ENCODE measurements at places on chromosomes 7 and 10. TPM values are rescaled to one million over a fixed set of nuclear protein-coding genes. Genes with fewer than 3 reads are reported as not detected.

- no peak for DNase-seq
Observed at GRCh38 chr10:98260350-98260749, 7.6 kb downstream of the LOXL4 start.

DNA sequence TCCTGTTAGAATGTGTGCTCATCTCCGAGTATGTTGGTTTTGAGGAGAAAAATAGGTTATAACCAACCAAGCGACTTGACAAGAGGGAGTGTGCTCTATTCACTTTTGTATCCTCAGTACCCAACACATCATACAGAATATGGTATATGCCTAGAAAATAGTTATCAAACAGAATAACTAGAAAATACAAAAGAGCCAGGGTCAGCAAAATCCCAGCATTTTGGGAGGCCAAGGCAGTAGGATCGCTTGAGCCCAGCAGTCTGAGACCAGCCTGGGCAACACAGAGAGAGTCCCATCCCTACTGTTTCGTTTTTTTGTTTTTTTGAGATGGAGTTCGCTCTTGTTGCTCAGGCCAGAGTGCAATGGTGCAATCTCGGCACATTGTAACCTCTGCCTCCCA lies 257.9 kb downstream of the PARD3 start:
- no peak for DNase-seq

SPACDR gene
- 1.0 TPM for total RNA-seq

GRCh38 chr10:94481410-94481809 lies 64.2 kb upstream of the HELLS start:
- DNase-seq: no peak

GRCh38 chr10:63464402-63465292 lies 1.1 kb downstream of the JMJD1C start:
- no peak for DNase-seq

RBM20 gene
- total RNA-seq: 4.6 TPM

DNA sequence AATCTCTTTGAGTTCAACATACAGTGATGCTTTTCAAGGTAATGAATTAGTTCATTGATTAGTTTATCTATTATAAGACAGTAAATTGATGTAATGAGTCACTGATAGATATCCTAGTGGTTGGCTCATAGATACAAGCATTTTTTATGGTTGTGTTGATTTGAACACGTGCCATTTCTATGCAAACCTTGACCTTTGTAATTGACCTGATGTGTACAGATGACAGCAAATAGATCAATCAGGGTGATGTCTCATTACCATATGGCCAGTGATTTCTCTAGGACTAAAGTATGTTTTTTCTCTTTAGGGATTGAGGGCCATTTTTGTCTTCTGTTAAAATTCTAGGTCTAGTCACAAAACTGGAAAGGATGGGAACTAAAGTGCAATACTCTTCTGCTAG lies 760.3 kb upstream of the GALNT17 start:
- no peak for DNase-seq

GRCh38 chr10:69232252-69232651 lies 12.1 kb downstream of the HKDC1 start:
- peak; percentile 67 for DNase-seq

- peak; percentile 90 for DNase-seq
Observed at GRCh38 chr7:17304926-17305325, 6.5 kb downstream of the AHR start.

GRCh38 chr10:60253484-60253883 lies 136.2 kb downstream of the ANK3 start:
- DNase-seq: no peak

PTN gene
- 83.7 TPM for total RNA-seq

DLX5 gene
- total RNA-seq: 0.51 TPM

ASNS gene
- total RNA-seq: 335 TPM

DNA sequence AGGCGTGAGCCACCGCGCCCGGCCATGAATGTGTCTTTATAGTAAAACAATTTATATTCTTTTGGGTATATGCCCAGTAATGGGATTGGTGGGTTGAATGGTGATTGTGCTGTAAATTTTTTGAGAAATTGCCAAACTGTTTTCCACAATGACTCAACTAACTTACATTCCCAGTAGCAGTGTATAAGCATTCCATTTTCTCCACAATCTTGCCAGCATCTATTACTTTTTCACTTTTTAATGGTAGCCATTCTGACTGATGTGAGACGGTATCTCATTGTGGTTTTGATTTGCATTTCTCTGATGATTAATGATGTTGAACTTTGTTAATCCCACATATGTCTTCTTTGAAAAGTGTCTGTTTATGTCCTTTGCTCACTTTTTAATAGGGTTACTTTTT lies 1187.9 kb downstream of the XPNPEP1 start:
- DNase-seq: peak; percentile 36

DNA sequence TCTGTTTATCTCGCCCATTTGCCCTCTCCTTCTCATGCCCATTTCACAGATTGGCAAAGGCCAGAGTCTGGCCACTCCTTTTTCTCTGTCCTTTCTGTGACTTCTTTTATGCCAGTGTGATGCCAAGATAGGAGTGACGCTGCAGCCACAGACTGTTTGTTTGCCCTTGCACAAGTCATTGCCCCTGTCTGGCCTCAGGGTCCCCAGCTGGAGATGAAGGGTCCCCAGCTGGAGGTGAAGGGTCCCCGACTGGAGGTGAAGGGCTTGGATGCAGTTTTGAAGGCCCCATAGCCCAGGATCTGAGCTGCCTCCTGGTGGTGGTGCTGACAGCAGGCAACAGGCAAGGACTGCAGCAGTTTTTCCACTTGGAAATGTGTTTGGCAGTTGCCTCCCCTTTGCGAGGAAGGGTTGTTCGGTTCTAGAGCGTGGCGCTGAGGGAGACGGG lies 50.8 kb upstream of the SLC29A3 start:
- peak; percentile 45 for DNase-seq

TLX1 gene
- total RNA-seq: not detected

GRCh38 chr10:60258429-60258797 lies 131.3 kb downstream of the ANK3 start:
- no peak for DNase-seq

IFRD1 gene
- 107 TPM for total RNA-seq

GRCh38 chr7:87148332-87148955 lies 3.8 kb upstream of the DMTF1 start:
- DNase-seq: peak; percentile 42

GRCh38 chr10:74332398-74332797 lies 181.4 kb downstream of the ADK start:
- no peak for DNase-seq

SEPTIN7 gene
- total RNA-seq: 579 TPM

TRPV5 gene
- not detected for total RNA-seq

DNA sequence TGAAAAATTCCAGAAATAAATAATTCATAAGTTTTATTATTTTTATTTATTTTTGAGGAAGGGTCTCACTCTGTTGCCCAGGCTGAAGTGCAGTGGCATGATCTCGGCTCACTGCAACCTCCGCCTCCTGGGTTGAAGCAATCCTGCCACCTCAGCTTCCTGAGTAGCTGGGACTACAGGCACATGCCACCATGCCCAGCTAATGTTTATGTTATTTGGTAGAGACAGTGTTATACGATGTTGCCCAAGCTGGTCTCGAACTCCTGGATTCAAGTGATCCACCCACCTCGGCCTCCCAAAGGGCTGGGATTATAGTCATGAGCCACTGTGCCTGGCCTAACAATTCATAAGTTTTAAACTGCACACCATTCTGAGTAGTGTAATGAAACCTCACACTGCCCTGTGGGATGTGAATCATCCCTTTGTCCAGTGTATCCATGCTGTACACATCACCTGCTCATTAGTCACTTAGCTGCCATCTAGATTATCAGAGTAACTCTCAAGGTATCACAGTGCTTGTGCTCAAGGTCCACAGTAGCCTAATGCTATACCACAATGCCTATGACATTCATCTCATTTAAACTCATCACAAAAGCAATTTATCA lies 17.9 kb downstream of the RTKN2 start:
- DNase-seq: peak; percentile 54

- no peak for DNase-seq
Observed at GRCh38 chr7:3198316-3198715, 102.7 kb upstream of the SDK1 start.

DNA sequence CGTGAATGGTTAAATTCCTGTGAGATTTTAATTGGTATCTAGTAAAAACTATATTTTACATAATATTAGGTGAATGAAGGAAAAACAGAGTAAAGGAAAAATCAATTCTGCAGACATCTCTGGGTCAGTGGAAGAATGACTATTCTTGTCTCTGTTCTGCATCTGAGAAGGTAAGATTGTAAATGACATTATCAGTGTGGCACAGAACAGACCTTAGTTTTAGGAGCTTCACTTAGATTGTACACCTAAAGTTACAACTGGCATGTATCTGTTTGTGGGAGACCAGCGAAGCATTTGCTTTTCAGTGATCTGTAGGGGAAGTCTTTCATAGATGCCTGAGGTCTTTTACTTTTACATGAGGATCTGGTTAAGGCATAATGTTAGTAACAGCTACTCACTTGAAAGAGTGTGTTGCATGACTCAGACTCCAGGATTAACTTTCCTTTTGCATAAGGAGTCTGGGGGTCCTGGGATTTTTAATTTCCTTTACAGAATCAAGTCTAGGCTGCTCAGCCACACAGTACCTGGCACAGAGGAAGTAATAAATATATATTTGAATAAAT lies 56.2 kb downstream of the JMJD1C start:
- peak; percentile 9 for DNase-seq

- DNase-seq: peak; percentile 51
Observed at GRCh38 chr7:130982160-130982638, 248.2 kb upstream of the KLF14 start.

SLC16A9 gene
- 13.7 TPM for total RNA-seq

GRCh38 chr10:88990384-88991160 lies at the start of gene FAS:
Gene FAS, plus strand, starts transcription at chr10:88990798. Its CDS starts 79 bp downstream, at chr10:88990877.
- peak; percentile 57 for DNase-seq

DNA sequence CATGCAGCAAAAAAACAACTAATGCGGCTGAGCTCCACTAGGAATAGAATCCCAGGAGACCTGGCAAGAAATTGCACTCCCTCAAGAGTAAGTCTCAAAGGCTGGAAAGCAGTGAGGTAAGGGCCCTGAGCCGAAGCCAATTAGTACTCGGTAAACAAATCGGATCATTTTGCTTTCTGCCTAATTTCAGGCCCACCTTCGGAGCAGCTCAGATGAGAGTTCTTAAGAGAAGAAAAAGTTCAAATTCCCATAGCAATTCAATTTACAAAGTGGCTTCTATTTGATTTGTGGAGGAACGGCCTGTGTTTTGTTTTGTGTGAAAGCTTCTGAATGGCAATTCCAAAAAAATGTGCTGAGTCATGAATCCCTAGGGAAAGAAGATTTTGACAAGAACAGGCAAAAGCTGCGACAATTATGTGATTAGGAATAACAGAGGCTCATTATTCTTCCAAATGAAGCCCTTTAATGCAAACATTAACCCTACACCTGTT lies 60.9 kb downstream of the SLC16A9 start:
- DNase-seq: no peak

DNA sequence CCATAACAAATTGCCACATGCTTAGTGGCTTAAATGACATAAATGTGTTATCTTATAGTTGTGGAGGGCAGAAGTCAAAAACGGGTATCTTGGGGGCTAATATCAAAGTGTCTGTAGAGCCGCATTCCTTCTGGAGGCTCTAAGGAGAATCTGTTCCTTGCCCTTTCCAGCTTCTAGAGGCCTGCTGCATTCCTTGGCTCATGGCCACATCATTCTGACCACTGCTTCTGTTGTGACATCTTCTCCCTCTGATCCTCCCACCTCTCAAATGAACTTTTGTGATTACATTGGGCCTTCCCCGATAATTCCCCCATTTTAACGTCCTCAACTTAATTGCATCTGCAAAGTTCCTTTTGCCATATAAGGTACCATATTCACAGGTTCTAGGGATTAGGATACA lies 76.1 kb downstream of the CYP26A1 start:
- DNase-seq: no peak

CPEB3 gene
- total RNA-seq: 0.56 TPM

GRCh38 chr7:137772748-137773147 lies 74.0 kb downstream of the DGKI start:
- DNase-seq: peak; percentile 16

FKBP6 gene
- total RNA-seq: not detected

GRCh38 chr7:111560773-111561653 lies 1.3 kb downstream of the IMMP2L start:
- no peak for DNase-seq

USP6NL gene
- total RNA-seq: 9.6 TPM

DNA sequence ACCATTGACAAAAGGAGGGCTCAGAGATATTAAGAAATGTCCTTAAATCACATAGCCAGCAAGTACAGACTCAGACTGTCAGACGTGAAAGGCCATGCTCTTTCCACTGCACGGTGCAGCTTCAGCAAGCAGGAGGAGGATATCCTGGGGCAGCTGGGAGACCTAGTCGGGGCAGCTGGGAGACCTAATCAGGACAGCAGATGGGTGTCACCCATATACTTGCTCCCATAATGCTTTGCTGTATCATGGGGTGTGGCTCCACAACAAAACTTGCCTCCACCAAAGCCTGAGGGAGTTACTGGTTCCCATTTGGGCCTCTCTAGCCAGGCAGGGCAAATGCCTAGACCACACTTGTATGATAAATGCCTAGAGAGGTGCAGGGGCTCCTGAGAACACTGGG lies 55.4 kb downstream of the GRID1 start:
- DNase-seq: no peak

Data from H4 (cell line).